Tibial artery (tissue), 4 donors: ENCODE measurements at places on chromosomes 16 and 17.

DNA sequence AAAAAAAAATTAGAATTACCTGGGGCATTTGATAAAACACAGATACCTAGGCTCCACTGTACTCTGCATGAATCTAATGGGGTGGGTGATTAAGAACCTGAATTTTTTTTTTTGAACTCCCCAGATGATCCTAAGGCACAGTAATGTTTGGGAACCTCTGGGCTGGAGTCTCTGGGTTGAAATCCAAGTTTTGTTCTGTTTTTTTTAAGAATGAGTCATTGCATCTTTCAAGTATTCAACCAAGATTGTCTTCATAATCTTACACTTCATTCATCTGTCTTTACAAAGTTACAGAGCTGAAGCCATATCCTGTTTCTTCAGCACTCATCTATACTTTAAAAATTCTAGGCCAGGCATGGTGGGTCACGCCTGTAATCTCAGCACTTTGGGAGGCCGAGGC, 52.6 kb downstream of the PIGL start:
- no peaks in the 10 kb centered on the region for H3K27me3 ChIP-seq
- H3K27ac ChIP-seq = no peak overlapping the region
- no peaks in the 10 kb centered on the region for H3K4me1 ChIP-seq
- no peaks in the 10 kb centered on the region for H3K36me3 ChIP-seq
- no peak for DNase-seq

DNA sequence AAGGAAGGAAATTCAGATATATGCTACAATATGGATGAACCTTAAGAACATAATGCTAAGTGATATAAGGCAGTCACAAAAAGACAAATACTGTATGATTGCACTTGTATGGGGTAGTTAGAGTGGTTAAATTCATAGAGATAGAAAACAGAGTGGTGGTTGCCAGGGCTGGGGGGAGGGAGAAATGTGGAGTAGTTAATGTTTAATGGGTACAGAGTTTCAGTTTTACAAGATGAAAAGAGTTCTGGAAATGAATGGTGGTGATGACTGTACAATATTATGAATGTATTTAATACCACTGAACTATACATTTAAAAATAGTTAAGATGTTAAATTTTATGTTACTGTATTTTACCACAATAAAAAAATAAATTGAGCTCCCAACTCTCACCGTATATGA, 157.9 kb downstream of the TOX3 start:
- H3K4me1 ChIP-seq = no peaks in the 10 kb centered on the region
- no peaks in the 10 kb centered on the region for H3K36me3 ChIP-seq
- H3K27ac ChIP-seq = no peak overlapping the region
- no peaks in the 10 kb centered on the region for H3K27me3 ChIP-seq

- no peak overlapping the region for H3K27ac ChIP-seq
- no peak overlapping the region for H3K4me3 ChIP-seq
- peaks cover 8% of the 10 kb centered on the region for H3K4me1 ChIP-seq
- no peaks in the 10 kb centered on the region for H3K27me3 ChIP-seq
- no peak for DNase-seq
These were observed 121.7 kb upstream of the SDK2 start for GRCh38 chr17:73765824-73766563.

DNA sequence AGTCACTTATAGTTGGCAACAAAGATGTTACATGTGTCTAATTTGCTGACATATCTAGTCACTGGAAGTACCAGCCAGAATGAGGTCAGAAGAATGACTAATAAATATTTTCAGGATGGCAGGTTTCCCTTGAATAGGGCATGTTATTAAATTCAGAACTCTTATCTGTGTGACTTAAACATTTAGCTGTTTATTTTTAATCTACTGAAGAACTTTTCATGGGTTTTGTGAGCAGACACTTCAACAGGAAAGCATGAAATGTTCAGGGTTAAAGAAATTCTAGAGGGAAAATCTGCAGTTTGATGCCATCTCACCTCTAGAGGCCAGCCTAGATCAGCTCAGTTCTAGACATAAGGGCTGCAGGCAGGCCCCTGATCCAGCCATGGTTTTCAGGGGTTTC, 13.2 kb downstream of the JPT2 start:
- DNase-seq = no peak
- no peaks in the 10 kb centered on the region for H3K4me1 ChIP-seq
- H3K36me3 ChIP-seq = peaks cover 60% of the 10 kb centered on the region
- no peaks in the 10 kb centered on the region for H3K27me3 ChIP-seq

DNA sequence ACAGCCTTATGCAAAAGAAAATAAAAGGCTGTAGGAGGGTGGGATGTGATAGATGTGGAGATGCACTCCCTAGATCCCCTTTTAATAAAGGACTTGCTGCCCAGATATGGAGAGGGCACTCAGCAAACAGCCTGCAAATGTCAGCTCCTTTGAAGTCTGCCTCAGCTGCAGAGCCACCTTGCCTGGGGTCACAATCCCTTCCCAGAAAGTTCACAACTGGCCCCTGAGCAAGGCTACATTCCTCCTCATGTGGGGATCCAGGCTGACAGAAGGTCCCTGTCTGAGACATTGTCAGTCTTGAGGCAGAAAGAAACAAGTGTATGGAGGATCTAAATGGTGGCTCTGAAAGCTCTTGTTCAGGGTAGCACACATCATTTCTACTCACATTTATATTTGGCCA, 36.1 kb downstream of the SLFN11 start:
- H3K27ac ChIP-seq = no peak overlapping the region
- H3K27me3 ChIP-seq = peaks cover 2% of the 10 kb centered on the region
- H3K36me3 ChIP-seq = no peaks in the 10 kb centered on the region
- H3K4me3 ChIP-seq = no peak overlapping the region

DNA sequence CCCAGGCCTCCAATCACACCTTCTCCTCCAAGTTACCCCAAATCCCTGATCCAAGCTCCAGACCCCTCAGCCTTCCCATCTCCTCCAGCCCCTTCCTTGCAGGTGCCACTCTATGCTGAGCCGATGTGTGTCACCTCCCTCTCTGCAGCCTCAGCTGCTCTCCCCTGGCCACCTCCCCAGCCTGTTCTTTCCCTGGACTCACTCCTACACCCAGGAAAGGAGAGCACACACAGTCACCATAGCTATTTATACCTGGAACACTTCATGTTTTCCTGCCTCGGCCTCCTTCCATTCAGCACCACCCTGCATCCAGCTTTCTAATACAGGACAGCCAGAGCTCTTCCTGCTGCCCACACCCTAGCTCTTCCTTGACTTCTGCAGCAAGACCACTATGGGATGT, 12.5 kb upstream of the TMEM132E start:
- no peak for DNase-seq
- no peaks in the 10 kb centered on the region for H3K4me1 ChIP-seq
- peaks cover 61% of the 10 kb centered on the region for H3K27me3 ChIP-seq
- H3K4me3 ChIP-seq = no peak overlapping the region

GRCh38 chr17:34581446-34582184, 2.2 kb downstream of the TMEM132E start:
- H3K4me3 ChIP-seq = peak overlapping the region; percentile 70
- no peaks in the 10 kb centered on the region for H3K27me3 ChIP-seq
- no peak for DNase-seq
- no peaks in the 10 kb centered on the region for H3K36me3 ChIP-seq

DNA sequence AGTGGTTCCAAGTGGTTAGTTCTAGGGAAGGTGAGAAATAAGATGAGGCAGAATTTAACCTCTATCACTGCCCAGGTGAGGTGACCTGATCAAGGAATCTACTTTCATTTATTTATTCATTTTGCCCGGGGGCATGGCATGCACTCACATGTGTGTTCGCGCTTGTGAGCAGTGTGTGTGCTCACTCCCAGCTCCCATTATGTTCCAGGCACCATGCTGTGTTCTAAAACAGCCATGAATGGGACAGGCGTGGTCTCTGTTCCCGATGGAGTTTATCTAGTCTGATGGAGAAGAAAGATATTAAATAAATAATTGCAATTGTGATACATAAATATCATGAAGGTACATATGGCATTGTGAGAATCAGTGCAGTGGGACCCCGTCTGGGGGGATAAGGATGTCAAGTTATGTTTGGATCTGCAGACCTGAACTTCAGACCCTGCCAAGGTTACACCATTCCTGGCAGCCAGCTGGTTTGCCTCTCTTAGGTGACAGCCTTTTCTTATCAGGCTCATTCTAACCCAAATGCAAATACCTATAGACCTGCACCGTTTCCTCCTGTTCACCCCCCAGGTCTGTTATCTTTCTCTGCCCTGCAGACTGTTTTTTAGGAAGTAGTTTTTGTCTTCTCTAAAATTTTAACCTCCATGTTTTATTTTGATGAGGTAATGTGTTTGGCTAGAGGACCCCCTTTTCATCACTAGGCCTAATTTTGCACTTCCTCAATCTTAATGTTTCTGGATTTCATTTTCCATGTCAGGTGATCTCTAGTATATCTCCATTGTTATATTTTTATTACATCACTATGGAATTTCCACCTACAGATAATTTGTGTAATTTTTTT, 11.8 kb downstream of the CYB5B start:
- DNase-seq = no peak
- no peaks in the 10 kb centered on the region for H3K27me3 ChIP-seq
- no peak overlapping the region for H3K4me3 ChIP-seq
- H3K27ac ChIP-seq = no peak overlapping the region
- no peaks in the 10 kb centered on the region for H3K4me1 ChIP-seq
- peaks cover 29% of the 10 kb centered on the region for H3K36me3 ChIP-seq

GRCh38 chr17:27576477-27577083, 54.4 kb upstream of the LGALS9 start:
- peak overlapping the region; percentile 52 for H3K27ac ChIP-seq
- no peak overlapping the region for H3K4me3 ChIP-seq
- no peaks in the 10 kb centered on the region for H3K27me3 ChIP-seq
- no peak for DNase-seq

- H3K27ac ChIP-seq = no peak overlapping the region
- H3K4me3 ChIP-seq = no peak overlapping the region
- no peaks in the 10 kb centered on the region for H3K36me3 ChIP-seq
These were observed 104.5 kb downstream of the CPPED1 start for GRCh38 chr16:12699161-12699560.
